ENCODE measurements at places on chromosomes 5 and 9.

- no peak for DNase-seq
Measured at GRCh38 chr5:132868754-132869153, 2.3 kb downstream of the UQCRQ start.

GRCh38 chr9:136270173-136270705, 24.6 kb upstream of the QSOX2 start:
- no peak for DNase-seq

GRCh38 chr5:168062239-168062638, 229.2 kb upstream of the WWC1 start:
- DNase-seq: no peak

DNA sequence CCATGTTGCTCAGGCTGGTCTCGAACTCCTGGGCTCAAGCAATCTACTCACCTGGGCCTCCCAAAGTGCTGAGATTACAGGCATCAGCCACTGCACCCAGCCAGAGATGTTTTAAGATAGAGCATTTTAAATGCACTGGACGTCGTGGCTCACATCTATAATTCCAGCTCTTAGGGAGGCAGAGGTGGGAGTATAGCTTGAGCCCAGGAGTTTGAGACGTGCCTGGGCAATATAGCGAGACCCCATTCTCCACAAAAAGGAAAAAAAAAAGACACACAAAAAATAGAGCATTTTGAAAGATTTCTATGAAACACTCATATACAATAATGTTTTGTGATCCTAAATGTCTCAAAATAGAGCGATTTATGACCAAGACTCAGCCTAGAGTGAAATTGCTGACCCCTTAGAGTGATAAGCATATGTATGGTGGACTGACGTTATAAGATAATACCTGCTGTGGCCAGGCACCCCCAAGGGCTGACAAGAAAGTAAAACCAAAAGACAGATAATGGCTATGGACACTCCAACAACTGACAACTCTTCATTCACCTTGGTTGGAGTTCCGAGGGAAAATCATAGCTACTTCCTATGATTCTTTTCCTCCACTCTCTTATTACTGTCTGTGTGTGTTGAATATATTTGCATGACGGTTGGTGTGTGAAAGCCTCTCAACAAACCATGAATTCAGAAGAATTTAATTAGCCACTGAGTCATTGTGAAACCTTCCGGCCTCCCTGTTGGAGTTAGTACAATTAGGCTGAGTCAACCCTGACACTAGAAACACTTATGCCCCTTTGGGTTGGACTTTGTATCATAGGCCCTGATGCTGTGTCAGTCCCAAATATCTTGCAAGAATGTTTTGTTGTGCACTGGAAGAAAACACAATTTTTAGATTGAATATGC, 526.5 kb upstream of the NUDT12 start:
- no peak for DNase-seq

Data from NCI-H524 treated with DMSO at 0.1 percent for 48 hours (cell line).